ENCODE measurements at places on chromosomes 1 and 21.

DNA sequence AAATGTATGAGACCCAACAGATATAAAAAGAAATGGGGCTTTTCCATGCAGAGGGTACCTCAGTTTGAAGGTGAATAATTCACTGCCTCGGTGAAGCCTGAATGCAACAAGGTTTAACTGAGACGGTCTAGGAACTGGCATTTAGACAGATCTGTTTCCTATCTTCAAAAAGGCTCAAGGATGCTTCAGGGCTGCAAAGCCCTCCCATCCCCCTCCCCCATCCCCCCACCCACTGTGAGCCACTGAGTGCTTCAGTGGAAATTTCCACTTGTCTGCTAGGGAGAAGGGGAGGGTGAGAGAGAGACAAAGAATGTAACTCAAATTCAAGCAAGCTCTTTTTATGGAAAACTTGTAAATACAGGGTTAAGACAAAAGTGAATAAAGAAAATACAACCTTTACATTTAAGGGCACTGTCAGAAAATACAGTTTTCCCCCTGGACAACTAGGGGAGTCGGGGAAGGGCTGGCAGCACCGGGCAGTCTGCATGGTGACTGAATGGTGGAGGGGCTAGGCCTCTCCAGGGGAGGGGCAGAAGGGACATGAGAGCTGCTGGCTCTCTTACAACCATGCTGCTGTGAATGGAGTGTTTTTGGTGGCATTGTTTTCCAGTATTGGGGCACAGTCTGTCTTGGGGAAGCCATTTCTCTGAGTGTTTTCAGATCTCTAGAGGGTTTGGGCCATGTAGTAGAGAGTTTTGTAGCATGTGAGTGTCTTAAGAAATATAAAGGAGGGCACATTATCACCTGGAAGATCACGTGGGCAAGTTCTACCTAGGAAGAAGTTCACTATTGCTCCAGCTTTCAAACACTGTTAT lies 56.7 kb downstream of the MRPS6 start:
- no peak for DNase-seq

GRCh38 chr1:165375623-165376022 lies 19.1 kb upstream of the LMX1A start:
- no peak for DNase-seq

- DNase-seq: peak; percentile 24
Measured at GRCh38 chr21:43961382-43961909, 50.7 kb upstream of the TRAPPC10 start.

GRCh38 chr1:117368116-117369108 lies 1.2 kb downstream of the MAN1A2 start:
- DNase-seq: no peak

GRCh38 chr1:197958438-197959305 lies 41.5 kb downstream of the LHX9 start:
- DNase-seq: no peak

- DNase-seq: peak; percentile 24
Measured at GRCh38 chr21:45226540-45227326, 61.0 kb downstream of the POFUT2 start.

- no peak for DNase-seq
Measured at GRCh38 chr21:41739011-41739410, 27.8 kb downstream of the RIPK4 start.

DNA sequence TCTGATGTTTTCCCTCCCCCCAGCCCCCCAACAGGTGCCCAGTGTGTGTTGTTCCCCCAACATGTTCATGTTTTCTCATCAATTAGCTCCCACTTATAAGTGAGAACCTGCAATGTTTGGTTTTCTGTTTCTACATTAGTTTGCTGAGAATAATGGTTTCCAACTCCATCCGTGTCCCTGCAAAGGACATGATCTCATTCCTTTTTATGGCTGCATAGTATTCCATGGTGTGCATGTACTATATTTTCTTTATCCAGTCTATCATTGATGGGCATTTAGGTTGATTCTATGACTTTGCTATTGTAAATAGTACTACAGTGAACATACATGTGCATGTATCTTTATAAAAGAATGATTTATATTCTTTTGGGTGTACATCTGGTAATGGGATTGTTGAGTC lies 24.6 kb downstream of the ZNF678 start:
- DNase-seq: no peak

DNA sequence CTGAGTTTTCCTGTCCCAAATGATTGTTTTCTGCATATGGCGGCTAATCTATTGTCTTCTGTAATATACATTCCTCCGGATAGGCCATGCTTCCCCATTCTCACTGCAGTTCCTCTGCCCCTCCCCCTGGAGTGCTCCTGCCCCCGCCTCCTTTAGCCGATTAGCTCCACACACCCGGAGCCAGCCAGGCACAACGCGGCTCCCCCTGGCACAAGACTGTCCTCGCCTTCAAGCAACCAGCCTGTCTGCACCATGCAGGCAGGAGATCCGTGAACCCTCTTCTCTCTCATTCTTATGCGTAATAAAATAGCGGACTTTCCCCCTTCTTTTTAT lies 18.0 kb downstream of the SERTAD4 start:
- no peak for DNase-seq

GRCh38 chr1:159775716-159776115 lies 5.0 kb upstream of the DUSP23 start:
- no peak for DNase-seq

GRCh38 chr1:90622666-90623065 lies 94.4 kb downstream of the BARHL2 start:
- no peak for DNase-seq

DNA sequence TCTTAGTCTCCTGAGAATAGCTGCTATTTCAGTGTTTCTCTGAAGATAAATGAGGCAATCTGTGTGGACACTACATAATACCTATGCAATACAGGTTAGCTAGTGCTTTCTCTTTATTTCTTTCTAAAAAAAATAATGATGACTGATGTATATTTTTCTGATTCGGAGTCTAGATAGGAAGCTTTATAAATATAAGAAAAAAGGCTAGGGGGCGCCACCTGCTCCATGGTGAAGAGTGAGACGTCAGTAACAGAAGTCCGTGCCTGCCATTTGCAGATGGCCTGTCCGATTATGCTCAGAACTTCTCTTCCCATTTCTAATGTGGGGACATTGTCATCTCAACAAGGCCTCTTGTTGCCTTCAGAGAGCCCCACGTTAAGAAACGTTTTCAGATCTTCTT lies 26.4 kb downstream of the QSOX1 start:
- no peak for DNase-seq

- DNase-seq: no peak
Measured at GRCh38 chr1:205450448-205450847, 5.4 kb downstream of the BLACAT1 start.

DNA sequence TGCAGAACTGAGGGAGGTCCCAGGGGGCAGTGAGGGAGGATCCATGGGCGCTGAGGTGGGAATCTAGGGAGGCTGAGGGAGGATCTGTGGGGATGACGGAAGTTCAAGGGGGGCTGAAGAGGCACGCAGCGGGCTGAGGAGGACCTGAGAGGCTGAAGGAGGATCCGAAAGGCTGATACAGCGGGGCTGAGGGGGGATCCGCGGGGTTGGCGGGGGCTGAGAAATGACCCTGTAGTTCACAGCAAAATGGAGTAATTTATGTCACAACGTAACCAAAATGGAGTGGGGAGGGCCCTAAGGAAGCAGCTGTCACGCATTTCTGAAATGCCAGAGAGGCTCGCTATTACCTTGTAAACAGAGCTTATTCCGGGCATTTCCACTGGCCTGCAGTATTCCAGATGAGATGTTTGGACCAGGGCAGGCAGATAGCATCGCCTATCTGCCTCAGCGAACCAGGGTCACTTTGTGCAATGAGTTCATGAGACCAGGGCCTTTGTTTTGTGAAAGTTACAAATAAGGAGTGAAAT lies 926 bp upstream of the MRPL55 start:
- DNase-seq: no peak

- peak; percentile 31 for DNase-seq
Measured at GRCh38 chr1:1116701-1117468, 996 bp upstream of the C1orf159 start.

- DNase-seq: no peak
Measured at GRCh38 chr1:2046174-2046917, 3.9 kb upstream of the PRKCZ start.

GRCh38 chr21:44844256-44844655 lies 26.4 kb upstream of the SUMO3 start:
- DNase-seq: no peak

- no peak for DNase-seq
Measured at GRCh38 chr21:36320421-36321324, 676 bp downstream of the MORC3 start.

GRCh38 chr1:226993814-226994585 lies 53.9 kb downstream of the COQ8A start:
- no peak for DNase-seq

DNA sequence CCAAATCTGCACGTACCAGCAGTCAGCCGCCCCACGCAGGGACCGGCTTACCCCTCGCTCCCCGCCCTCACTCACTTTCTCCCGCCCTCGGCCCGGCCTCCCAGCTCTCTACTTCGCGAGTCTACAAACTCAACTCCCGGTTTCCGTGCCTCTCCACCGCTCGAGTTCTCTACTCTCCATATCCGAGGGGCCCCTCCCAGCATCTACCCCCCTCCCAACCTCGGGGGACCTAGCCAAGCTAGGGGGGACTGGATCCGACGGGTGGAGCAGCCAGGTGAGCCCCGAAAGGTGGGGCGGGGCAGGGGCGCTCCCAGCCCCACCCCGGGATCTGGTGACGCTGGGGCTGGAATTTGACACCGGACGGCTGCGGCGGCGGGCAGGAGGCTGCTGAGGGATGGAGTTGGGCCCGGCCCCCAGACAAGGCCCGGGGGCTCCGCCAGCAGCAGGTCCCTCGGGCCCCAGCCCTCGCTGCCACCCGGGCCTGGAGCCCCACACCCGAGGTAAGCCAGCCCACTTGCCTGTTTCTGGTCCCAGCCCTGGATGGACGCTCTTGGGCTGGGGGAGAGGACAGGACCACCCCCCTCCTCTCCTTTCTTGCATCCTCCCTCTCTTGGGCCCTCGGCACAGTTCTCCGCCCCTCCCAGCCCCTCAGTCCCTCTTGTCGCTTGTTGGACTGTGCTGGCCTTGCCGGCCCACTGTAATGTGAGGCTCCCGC lies at the start of gene ARTN:
Gene ARTN, plus strand, starts transcription at position 416 of the 715 bp plus-strand sequence. CDS start 1,856 bp downstream, outside the sequence.
- DNase-seq: no peak

- no peak for DNase-seq
Measured at GRCh38 chr1:183178545-183178944, 7.5 kb upstream of the LAMC2 start.
